SK-N-SH treated with all-trans-retinoic acid at 6 μM for 48 hours (cell line): ENCODE measurements at places on chromosomes 1 and 21.

DNA sequence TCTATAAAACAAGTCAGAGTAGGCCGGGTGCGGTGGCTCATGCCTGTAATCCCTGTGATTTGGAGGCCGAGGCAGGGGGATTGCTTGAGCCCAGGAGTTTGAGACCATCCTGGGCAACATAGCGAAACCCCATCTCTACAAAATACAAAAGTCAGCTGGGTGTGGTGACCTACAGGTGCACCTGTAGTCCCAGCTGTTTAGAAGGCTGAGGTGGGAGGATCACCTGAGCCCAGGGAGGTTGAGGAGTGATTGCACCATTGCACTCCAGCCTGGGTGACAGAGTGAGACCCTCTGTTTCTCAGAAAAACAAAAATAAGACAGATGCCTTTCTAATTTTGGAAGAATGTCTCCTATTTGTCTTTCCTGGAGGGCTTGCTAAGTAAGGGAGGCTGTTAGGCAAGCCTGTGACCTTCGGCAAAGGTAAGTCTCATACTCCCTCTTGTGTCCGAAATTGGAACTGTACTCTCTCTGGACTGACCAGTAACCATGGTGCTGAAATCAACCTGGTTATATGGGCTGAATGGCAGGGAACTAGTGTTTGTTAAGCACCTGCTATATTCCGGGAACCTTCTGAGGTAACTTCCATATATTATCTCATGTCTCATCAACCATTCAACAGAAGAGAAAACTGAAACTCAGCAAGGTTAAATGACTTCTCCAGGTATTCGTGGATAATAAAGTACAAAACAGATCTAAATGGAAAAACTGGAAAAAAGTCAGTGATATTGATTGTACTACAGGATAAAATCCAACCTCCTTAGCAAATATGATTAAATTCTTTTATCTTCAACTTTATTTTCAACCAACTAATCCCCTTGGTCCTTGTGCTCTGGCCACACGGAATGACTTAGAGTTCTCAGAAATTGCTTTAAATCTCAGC, 11.8 kb upstream of the RAB3B start:
- ATAC-seq: peak; percentile 97

DNA sequence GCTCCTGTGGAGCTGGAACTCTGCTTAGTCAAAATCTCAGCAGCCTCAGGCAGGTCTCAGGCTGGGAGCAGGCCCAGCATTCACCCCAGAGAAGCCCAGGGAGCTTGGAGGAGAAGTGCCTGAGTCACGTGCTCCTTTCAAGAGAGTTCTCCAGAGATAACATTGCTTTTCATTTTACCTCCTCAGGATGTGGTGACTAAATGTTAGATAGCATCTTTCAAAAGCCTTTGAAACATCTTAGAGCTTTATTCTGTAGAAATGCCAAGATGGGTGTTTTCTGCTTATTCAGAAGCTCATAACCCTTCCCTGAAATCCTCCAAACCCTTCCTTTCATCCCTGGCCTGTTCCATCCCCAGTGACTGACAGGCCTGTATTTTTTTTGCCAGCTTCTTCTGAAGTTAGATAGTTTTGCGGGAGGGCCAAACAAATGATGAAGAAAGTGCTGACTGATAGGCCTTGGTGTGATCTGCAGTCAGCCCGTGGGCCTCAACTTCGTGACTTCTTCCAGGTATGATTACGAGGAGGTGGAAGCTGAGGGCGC, 58.0 kb downstream of the PGM1 start:
- ATAC-seq: peak; percentile 86

- no peak for ATAC-seq
These were observed 116.4 kb upstream of the KCNJ15 start for GRCh38 chr21:38140207-38140903.

DNA sequence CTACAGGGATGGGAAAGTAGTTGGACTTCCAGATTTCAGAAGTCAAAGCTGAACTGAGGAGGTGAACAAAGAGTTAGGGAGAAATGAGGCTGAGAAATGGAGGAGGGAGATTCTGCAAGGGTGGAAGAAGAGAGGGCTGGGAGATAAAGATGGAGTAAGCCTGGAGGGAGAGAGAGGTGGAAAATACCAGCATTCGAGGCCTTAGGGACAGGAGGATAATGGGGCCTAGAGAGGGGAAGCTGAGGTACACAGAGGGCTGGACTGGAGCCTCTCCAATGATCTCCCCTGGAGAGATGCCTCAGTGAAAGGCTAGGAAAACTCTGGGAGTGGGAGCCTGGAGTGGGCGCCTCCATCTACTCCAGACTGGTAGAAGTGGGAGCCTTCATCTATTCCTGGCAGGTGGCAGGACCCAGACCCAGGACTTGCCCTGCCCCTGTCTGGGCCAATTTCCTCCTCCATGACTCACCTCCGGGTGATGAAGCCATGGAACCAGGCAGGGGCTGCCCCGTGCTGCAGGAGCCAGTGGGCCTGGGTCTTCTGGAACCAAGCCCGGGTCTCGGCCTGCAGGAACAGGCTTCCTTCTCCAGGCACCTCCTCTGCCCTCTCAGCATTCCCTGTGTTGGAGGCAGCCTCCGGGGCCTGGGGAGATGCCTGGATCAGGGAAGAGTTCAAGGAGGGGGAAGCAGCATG, 1.9 kb downstream of the SH2D2A start:
- ATAC-seq: peak; percentile 37

GRCh38 chr1:27941671-27942540, 7.1 kb downstream of the SMPDL3B start:
- no peak for ATAC-seq

DNA sequence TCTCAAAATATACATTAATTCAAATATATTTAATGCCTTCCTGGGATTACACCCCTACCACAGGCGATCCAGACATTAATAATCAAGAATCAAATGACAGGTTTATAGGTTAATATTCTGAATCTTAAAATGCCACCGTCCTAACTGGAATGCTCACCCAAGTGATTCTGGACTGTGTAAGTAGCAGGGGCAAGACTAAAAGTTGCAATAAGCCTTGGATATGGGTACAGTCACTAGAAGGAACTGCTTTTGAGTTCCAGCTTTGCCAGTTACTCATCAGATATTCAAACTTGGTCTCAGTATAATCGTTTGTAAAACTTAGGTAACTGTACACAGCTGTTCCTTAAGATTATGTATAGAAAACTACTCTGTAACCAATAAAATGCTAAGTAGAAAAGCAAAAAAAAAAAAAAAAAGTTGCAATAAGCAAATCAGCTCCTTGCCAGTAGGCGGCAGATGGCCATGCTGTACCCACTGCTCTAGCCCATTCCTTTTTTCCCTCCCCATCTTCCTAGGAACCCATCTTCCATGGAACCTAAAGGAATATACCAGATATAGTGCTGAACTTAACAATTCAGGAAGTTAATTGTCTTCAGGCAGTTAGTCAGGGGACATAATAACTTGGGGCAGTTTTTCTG, 10.5 kb downstream of the RO60 start:
- peak; percentile 88 for ATAC-seq

DNA sequence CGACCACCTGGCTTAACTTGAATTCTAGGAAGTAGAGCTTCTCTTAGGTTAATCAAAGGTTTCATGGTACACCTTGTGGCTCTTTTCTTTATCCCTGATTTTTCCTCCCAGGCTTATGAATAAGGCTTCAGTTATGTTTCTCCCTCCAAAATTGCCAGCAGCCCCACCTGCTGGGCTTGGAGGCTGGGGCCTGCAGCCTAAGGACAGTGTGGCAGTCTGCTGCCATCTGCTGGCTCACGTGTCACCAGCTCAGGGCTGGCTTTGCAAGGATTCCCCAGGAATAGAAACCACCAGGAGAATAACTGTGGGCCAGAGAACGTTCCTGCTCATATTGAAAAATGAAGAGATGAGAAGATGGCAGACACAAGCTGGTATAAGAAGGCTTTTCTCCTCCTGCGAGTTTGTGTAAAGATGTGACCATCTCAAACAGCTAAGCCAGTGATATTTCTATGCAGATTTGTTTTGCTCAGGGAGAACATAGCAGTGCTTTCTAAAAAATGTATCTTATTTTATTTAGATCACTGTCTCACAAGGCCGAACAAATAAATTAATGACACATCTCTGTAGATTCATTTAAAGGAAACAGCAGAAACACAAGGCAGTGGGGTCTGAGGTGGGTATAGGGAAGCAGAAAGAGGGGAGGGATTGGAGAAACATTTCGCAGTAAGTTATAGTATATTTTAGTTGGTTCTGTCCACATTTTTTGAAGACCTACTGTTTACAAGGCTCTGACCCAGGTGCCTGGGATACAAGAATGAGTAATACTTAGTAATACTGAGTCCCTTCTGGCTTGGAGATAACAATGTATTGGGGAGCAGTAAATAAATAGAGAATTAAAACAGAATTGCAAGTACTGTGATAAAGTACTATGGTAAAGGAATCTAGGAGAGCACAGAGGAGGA, 291.1 kb upstream of the SGIP1 start:
- peak; percentile 95 for ATAC-seq

- ATAC-seq: no peak
These were observed 19.9 kb downstream of the TLR5 start for GRCh38 chr1:223123011-223123610.

DNA sequence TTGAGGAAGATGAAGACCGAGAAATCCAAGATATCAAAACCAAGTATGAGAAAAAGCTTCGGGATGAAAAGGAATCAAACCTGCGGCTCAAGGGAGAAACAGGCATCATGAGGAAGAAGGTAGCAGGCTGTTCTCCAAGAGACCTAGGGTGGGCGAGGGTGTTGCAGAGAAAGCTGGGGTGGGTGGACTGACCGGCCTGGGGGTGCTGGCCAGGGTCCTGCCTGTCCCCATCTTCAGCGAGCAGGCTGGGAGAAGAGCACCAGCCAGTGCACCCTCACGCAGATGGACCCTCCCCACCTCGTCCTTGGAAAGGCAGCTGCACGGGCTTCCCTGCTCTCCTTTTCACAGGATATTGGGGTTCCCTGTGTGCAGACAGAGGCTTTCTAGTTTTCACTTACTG, 46.9 kb upstream of the TMEM125 start:
- ATAC-seq: no peak

DNA sequence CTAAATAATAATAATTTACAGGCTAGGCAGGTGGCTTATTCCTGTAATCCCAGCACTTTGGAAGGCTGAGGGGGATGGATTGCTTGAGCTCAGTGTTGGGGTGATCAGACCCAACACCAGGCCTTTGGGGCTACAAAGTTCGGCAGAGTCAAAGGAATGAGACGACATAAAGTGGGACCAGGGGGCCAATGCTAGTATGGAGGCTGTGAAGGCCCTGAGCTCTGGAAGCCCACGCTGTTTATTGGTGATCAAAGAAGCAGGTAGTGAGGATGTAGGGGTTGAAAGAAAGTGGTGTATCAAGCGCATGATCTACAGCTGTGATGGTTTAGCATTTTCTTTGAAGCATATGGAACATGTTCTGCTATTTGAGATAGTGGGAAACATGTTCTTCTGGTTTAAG, 5.6 kb downstream of the BTBD8 start:
- ATAC-seq: no peak
